ENCODE measurements at places on chromosomes 13 and 19.

DNA sequence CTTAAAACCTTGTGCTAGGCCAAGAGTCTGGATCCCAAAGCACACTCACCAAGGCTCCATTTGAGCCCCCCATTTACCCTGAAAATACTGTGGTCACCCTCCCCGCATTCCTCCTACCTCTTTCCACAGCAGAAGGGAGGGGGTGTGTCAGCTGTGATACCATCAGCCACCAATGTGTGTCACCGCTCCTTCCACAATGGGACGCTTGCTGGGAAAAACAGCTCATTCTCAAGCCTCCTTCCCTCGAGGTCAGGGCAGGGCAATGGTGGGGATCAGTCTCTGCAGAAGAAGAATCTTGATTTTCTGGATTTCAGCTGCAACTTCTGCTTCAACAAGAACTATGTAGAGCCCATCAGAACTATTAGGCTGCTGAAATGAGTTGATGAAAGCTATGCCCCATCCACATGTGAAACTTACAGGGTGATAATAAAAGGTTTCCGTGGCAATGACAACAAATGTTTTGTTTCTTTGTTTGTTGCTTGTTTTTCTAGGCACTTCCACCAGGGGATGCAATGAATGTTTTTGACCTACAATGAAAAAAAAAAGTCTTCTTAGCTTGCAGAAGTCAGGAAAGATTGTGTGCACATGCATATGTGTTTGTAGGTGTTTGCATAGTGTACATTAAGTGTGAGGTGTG, 26.4 kb upstream of the ZNF507 start:
- peak; percentile 80 for DNase-seq

DNA sequence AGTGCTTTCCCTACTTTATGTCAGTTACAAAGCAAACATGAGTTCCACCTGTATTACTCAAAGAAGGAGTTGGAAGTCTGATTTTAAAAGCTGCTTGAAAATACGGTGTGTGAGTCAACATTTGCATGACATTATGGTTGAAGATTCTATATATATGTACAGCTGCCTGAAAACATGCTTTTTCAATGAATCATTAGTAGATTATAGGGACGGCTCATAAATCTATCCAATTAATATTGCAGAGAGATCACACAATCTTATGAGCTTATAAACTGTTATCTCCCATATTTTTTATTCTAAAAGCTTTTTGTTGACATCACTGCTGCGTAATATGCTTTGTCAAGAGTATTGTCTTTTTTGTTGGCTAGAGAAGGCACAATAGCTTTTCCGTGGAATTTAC, 873.8 kb downstream of the SLITRK6 start:
- no peak for DNase-seq

- DNase-seq, result no peak
Observed at GRCh38 chr13:42259515-42259914, 12.4 kb upstream of the AKAP11 start.

DNA sequence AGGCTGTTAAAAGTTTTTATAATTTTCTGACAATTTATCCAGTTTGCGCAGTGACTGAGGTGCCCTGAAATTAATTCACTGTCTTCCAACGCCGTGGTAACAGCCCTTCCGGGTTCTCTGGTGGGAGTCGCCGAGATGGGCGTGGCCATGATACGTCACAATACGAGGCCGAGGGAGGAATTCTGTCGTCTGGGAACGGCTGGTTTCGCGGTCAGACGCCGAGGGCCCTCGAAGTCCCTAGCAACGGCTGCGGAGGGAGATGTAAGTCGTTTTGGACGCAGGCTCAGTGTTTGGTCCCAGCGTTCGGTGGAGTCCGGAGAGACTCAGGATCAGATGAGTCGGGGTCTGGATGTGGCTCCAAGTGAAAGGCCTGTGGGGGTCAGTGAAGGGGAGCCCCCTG, 21.7 kb downstream of the ZNF613 start:
- DNase-seq, result no peak

DNA sequence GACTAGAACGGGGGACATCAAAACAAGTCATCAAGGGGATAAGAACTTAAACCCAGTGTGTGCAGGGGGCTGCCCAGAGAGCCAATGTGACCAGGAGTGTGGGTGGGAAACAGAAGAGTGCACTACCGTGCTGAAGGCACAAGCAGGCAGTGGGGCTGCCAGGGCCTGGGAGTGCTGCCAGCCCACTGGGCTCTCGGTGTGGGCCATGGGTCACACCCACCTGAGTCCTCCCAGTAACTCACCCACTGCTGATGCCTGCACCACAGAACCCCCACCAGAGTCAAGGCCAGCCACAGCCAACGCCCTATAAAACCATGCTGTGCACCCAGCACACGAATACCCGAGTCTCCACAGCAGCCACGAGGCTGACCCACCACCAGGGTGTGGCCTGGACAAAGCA, 8.5 kb downstream of the MED26 start:
- no peak for DNase-seq

DNA sequence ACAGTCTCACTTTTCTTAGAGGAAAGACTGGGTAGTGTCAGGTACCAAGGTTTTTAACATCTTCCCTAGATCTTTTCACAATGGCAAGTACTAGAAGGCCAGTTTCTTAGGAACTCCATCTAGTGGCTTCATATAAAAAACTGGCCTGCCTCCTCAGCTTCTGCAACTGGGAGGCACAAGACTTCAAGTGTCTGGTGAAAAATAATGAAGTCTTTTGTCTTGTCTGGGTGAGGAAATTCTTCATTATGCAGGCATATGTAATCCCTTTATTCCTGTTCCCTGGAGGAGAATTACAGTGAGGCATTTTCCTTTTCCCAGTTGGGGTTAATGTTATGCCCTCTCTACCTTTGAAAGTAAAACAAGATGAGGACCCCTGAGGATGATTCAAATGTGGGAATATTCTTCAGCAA, 300.5 kb downstream of the NALCN start:
- peak; percentile 36 for DNase-seq

- no peak for DNase-seq
Observed at GRCh38 chr13:39959497-39960144, 304.2 kb downstream of the COG6 start.
